ENCODE measurements at places on chromosomes 11 and 22.

DNA sequence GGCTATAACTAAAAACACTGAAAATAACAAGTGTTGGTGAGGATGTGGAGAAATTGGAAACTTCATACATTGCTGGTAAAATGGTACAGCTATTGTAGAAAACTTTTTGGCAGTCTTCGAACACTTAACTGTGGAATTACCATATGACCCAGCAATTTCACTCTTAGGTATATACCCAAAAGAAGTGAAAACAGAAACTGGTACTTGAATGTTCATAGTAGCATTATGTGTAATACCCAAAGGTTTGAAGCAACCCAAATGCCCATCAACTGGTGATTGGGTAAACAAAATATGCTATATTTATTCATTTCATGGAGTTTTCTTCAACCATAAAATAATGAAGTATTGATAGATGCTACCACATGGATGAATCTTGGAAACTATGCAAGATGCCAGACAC is 40.8 kb upstream of the FTH1 start:
- no peak for DNase-seq

DNA sequence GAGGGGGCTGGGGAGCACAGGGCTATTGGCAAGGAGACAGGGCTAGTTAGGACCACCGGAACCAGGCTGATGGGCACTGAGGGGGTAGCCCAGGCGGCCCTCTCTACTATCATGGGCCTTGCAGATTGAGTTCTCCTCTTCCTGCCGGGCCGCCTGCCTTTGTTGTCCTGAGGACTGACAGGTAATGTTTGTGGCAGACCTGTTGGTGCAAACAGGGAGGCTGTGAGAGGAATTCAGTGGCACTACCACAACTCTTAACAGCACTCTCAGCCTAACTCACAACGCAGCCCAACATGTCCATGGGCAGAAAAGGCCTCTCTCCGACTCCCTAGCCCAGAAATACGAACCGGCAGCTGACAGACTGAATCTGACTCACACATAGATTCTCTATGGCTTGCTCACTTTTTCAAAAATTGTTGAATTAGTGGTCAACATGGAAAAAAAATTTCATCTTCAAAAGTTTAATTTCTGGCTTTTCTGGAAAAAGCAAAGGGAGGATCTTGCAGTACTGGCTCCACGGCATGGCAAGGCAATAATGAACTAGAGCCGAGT is 11.4 kb downstream of the KCNJ5 start:
- no peak for DNase-seq

DNA sequence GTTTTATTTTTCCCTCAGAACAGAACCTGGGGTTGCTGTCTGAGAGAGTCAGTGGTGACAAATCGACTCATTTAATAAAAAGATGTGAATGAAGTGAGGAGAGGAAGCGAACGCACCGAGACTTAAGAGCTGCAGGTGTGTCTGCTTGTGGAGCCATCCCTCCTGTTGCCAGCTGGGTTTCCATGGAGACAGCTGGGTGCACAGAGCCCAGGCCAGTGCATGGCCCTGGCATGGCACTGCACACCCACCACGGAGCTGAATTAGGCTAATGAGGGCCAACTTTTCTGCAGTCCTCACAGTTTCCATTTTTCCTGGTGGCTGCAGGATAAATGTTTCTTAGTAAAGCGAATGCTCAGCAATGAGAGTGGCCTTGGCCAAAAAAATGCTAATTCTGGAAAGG is 750.2 kb downstream of the OPCML start:
- no peak for DNase-seq

- no peak for DNase-seq
Observed at GRCh38 chr11:32852207-32852606, 22.5 kb downstream of the PRRG4 start.

GRCh38 chr11:57566005-57566904 is 1.2 kb downstream of the UBE2L6 start:
- DNase-seq = no peak

DNA sequence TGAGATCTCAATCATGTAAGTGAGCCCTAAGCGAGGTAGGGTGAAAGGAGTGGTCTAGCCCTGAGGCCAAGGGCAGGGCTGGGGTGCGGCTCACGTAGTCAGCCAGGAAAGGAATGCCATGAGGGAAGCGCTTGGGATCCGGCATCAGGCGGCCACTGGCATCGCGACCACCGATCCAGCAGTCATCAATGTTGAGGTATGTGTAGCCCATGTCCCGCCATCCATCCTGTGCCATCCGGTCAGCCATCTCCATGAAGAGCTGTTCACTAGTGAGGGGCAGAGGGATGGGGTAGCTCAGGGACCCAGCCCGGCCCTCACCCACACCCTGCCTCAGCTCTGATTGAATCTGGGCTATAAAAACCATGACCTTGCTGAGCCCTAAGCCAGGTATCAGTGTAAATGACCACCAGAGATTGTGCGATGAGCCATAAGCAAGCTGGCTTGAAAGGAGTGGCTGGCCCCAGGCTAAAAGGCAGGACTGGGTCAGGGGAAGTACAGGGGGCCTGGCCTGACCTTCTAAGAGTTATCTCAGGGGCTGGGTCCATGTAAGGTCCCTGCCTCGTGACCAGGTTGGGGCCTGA is 2.9 kb downstream of the NAGA start:
- DNase-seq = no peak

GRCh38 chr22:49575703-49576081 is 252.0 kb downstream of the BRD1 start:
- no peak for DNase-seq

GRCh38 chr11:72081184-72081644 is 564 bp downstream of the LRRC51 start:
- DNase-seq = no peak

GRCh38 chr11:11913395-11913794 is 71.6 kb downstream of the USP47 start:
- DNase-seq = no peak

DNA sequence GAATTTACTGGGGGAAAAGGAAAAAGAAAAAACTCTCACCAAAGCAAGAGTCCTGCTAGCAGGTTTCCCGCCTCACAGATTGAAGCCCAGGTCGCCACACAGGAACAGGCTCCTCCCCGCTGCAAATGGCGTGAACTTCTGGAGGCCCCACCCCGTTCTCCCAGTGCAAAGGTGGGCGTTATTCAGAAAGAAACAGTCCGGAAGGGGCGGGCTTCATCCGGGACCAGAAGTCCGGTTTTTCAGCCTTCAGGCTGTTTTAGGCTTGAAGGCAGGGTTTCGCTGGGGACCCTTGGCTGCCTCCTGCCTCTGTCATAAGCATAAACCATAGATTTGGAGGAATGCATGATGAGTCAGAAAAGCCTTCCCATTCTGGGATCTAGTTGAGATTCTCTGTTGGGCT is 148.3 kb upstream of the POU2AF2 start:
- no peak for DNase-seq

- no peak for DNase-seq
Observed at GRCh38 chr11:82763167-82763566, 29.5 kb upstream of the FAM181B start.

- no peak for DNase-seq
Observed at GRCh38 chr11:2149864-2150847, 10.9 kb downstream of the INS start.

- DNase-seq = no peak
Observed at GRCh38 chr11:29351301-29351873, 665.4 kb downstream of the KCNA4 start.

- DNase-seq = no peak
Observed at GRCh38 chr22:30048681-30049080, 31.6 kb upstream of the HORMAD2 start.

- DNase-seq = no peak
Observed at GRCh38 chr22:17764036-17764435, 10.2 kb downstream of the BID start.

DNA sequence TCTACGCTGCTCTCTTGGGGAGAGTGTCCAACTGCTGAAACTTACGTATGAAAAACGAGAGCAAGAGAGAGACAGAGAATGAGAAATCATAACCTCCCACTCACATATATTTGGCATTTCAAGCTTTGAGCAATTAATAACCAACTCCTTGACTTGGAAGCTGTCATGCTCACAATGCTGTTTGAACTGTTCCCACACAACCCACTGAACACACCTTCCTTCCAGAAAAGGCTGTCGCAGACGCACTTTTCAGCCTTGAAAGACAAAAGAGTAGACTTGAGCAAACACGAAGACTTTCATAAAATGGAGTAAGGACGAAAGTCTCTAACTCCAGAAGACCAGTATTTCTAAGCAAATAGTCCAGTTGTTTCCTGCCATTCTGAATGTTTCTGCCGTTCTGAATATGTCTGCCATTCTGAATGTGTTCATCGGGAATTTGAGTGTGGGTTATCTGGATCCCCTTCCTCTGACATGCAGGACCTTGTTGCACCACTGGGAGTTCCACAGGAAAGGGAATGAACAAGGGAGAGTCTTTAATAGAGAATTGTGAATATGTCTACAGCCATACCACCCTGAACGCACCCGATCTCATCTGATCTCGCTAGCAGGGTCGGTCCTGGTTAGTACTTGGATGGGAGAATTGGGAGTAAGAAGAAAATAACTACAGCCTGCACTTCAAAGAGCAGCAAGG is 86.2 kb upstream of the BARX2 start:
- DNase-seq = no peak

GRCh38 chr11:17560281-17561110 is 13.4 kb downstream of the OTOG start:
- DNase-seq = no peak

DNA sequence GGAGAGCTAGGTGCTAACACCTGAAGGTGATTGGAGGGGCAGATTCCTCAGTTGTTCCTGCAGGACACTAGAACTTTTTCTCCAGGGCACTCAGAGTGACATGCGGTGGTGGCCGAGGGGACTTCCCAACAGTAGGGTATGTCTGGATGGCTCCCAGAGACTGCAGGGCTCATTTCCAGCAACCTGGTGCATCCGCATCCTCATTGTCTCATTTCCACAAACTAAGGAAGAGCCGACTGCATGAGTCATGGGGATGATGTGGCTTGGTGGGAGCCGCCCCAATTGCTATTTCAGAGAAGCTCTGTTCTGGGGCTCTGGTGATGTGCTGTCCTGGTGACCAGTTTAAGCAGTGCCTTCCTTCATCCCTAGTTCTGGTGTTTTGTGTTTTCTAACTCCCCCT is 2.8 kb upstream of the ROBO4 start:
- peak; percentile 39 for DNase-seq

- no peak for DNase-seq
Observed at GRCh38 chr11:35197292-35197691, 58.3 kb downstream of the CD44 start.

GRCh38 chr11:62671608-62672389 is at the start of the genes LBHD1 and UQCC3:
Gene LBHD1 (minus strand): TSS chr11:62672267. CDS start chr11:62670031, 2,236 bp downstream.
Gene UQCC3 (plus strand): TSS chr11:62671673. CDS start chr11:62671746, 73 bp downstream.
- no peak for DNase-seq

DNA sequence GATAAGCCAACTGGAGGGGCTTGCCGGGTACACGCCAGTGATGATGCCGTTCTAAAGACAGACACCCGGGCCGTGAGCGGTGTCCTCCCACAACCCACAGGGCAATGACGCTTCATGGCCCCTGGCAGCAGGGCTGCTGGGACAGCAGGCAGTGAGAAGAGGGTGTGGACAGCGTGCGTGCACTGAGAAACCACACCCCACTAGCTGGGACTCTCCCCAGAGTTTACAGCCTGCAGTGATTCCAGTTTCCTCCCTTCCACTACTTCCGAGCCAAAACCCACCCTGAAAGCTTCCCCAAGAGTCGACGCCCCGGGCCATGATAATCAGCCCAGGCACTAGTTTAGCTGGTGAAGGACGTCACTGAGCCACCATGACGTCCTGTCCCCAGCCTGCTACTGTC is 29.2 kb downstream of the CPT1A start:
- DNase-seq = no peak

DNA sequence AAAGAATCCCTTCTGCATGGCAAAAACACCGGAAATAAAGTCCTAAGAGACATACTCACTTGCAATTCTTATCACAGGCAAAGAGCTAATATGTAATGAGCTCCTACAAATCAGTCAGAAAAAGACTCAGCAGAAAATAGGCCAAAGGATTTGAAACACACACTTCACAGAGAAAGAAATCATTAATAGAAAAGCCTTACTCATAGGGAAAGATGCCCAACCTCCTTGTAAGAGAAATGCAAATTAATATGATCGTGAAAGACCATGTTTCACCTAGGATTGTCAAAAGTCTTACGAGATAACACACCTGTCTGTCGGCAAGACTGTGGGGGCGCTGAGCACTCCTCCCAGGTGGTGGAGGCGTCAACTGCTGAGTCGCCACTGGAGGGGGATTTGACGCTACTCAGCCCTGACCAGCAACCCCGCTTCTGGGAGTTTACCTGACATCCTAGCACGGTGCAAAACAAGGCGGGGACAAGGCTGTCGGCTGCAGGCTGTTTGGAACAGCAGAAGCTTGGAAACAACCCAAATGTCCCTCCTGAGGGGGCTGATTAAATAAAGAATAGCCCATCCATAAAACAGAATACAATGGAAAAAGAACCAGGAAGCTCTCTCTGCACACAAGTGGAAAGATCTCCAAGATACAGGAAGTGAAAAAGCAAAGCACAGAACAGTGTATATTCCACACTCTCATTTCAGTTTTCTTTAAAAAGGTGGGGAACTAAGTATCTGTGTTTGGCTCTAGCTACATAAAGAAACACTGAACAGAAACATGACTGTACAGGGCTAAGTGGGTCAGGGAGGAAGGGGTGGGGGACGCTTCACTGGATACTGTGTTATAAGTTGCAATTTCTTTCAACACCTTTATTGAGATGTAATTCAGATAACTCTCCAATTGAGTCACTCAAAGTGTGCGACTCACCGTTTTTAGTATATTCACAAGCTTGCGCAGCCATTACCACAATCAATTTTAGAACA is 11.5 kb downstream of the CSNK1E start:
- DNase-seq = peak; percentile 56

DNA sequence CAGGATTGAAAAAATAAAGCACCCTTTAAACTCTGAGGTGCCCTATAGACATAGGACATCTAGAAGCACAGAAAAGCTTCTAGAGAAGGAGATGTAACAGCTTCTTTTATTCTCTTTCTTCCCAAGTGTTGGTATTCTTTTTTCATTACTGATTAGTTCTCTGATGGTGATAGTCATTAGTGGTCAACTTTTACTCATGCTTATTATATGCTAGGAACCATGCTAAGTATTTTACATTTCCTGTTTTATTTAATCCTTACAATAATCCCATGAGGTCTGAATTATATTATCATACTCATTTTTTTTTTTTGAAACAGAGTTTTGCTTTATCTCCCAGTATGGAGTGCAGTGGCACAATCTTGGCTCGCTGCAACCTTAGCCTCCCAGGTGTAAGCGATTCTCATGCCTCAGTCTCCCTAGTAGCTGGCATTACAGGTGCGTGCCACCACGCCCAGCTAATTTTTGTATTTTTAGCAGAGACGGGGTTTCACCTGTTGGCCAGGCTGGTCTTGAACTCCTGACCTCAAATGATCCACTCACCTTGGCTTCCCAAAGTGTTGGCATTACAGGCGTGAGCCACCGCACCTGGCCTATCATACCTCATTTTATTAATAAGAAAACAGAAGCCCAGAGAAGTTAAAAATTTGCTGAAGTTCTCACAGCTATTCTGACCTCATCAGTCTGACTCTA is 3.0 kb downstream of the C11orf52 start:
- DNase-seq = no peak

DNA sequence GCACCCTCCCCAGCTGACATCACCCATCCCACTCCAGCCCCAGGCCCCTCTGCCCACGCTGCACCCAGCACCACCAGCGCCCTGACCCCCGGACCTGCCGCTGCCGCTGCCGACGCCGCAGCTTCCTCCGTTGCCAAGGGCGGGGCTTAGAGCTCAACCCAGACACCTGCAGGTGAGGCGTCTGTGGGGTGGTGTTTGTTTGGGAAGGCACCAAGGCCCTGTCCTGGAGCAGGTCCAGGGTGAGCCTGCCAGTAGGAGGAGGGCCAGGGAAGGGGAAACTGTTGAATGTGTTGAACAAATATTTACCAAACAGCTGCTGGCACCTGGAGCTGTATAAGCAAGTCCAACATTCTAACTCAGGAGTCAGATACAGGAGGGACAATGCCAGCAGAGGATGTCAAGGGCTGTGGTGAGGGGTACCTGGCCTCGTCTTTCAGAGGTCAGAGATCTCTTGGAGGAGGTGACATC is 3.1 kb downstream of the VEGFB start:
- no peak for DNase-seq

Data from kidney epithelial cell (primary cell).